ENCODE measurements at places on chromosomes 11 and 22. TPM values are rescaled to one million over a fixed set of nuclear protein-coding genes. Genes with fewer than 3 reads are reported as not detected.

DNA sequence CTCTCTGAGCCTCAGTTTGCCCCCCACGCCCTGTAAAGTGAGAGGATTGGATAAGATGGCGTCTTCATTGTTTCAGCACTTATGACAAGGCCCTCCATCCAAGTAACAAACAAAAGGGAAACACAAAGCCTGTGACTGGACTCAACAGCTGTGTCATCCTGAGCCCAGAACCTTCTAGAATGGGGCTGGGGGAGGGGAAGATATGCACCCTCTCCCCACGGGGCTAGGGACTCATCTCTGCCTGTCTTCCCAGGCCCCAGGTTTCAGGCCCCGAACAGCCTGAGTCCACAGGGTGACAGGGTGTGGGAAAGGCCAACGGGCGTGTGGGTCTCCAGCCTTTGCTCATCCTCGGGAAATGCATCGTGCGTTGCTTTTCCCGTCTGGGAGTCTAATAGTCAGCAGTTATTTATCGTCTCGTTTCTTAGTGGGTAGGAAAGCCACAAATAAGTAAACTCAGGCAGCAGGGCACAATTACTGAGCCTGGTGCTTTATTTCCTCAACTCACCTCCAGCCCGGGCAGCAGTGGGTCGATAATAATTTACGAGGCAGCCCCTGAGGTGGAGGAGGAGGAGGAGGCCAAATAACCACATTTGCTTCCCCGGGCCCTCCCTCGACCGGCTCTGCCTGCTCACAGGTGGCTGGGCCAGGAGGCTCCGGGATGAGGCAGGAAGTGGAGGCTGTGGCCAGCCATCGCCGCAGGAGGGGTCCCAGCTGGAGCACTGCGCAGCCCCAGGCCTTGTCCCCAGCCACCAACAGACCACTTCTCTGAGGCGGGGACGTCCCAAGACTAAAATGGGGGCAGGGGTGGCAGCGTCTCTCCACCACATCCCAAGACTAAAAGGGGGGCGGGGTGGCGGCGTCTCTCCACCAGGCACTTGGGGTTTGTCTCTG is 54.4 kb downstream of the FLRT1 start:
- no peaks in the 10 kb centered on the region for H3K36me3 ChIP-seq
- DNase-seq, result no peak
- H3K27ac ChIP-seq, result no peak overlapping the region
- H3K4me1 ChIP-seq, result no peaks in the 10 kb centered on the region
- no peak overlapping the region for H3K4me3 ChIP-seq
- no peaks in the 10 kb centered on the region for H3K27me3 ChIP-seq

The MEI1 gene
- 1.2 TPM for total RNA-seq

The LIMK2 gene
- 20.8 TPM for total RNA-seq

The TSPAN32 gene
- 1.1 TPM for total RNA-seq

The TSG101 gene
- total RNA-seq, result 93.0 TPM

The RNF121 gene
- total RNA-seq, result 25.3 TPM

Data from sigmoid colon (tissue), 7 donors.